ENCODE measurements at places on chromosomes 6 and 20.

- DNase-seq: no peak
Measured at GRCh38 chr6:25476126-25476525, 175.9 kb upstream of the SCGN start.

GRCh38 chr6:77466451-77467437 is 3.5 kb upstream of the HTR1B start:
- DNase-seq: no peak

GRCh38 chr20:37723668-37724067 is 29.8 kb downstream of the CTNNBL1 start:
- no peak for DNase-seq

DNA sequence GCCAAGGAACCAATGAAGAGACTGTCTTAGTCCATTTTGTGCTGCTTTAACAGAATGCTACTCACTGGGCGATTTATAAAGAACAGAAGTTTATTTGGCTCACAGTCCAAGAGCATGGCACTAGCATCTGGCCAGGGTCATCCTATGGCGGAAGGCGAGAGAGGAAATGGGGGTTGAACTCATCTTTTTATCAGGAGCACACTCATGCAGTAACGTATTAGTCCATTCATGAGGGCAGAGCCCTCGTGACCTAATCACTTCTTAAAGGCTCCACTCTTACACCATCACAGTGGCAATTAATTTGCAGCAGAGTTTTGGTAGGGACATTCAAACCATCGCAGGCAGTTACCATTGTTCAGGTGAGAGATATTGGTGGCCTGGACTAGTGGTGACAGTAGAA is 8.5 kb downstream of the ARFGEF2 start:
- no peak for DNase-seq

DNA sequence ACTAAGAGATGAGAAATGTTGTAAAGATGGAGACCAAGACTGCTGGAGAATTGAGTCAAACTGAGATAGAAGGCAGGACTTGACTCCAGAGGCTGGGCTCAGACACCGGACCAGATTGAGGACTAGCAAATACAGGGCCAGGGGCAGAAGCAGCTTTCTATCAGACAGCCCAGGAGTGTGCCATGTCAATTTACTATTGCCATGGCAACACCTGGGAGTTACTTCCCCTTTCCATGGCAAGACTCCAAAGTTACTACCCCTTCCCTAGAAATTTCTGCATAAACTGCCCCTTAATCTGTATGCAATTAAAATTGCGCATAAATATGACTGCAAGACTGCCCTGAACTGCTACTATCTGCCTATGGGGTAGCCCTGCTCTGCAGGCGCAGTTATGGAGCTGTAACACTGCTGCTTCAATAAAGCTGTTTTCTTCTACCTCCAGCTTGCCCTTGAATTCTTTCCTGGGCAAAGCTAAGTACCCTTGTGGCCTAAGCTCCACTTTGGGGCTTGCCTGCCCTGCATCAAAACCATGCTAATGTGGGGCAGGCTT is 90.1 kb upstream of the EDN1 start:
- no peak for DNase-seq

- DNase-seq: no peak
Measured at GRCh38 chr20:17825252-17825959, 125.6 kb downstream of the BANF2 start.

DNA sequence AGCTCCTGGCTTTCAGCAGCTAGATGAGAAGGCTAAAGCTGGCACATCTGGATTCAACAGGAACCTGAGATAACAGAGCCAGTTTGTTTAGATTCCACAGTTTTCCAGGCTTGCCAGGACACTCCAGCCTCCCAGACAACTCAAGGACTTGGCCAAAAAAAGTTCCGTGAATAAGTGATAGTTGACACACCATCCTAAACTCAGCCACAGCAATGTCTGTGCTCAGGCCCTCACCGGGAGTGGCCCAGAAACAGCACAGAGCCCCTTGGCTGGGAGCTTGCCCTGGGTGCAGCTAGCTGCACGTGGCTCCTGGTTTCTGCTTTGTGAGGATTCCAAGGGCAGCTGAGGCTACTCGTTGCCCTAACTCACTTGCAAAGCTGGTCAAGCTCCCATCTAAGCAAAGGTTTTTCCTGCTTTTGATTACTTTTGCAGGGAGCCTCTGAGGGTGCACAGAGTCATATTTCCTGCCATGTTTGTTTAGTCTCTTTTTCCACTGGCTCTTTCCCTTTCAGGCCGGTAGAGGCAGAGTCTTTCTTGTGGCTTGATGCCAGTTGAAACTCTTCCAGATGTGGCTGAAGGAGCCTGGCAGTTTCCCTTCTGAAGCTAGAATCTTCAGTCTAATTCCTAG is 118.3 kb upstream of the ECI2 start:
- DNase-seq: no peak

GRCh38 chr6:17519120-17519519 is 81.0 kb upstream of the FAM8A1 start:
- DNase-seq: no peak

DNA sequence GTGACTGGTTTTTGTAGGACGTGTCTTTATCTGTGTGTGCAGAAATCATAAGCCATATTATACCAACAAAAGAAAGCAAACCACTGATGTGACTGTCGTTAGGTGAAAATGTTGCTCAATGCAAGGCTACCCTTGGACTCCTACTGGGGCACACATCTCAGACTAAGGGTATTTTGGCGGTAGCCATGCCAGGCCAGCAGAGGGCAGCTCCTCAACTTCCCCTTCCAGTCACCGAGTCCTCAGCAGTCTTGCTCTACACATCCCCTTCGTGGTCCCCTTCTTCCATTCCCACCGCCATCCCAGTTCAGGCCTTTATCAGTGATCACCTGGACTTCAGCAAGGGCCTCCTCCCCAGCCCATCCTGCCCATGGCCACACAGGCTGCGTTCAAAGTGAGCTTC is 113.7 kb upstream of the GGTLC1 start:
- no peak for DNase-seq

- no peak for DNase-seq
Measured at GRCh38 chr20:61330441-61330840, 78.4 kb downstream of the CDH4 start.
